ENCODE measurements at places on chromosomes 1 and 21.

- no peak overlapping the region for H3K4me3 ChIP-seq
- H3K27ac ChIP-seq: no peak overlapping the region
- DNase-seq: no peak
- no peaks in the 10 kb centered on the region for H3K36me3 ChIP-seq
These were observed 28.0 kb downstream of the SLAMF1 start for GRCh38 chr1:160618763-160619274.

- H3K27ac ChIP-seq: no peak overlapping the region
- peaks cover 5% of the 10 kb centered on the region for H3K4me1 ChIP-seq
- H3K36me3 ChIP-seq: peaks cover 26% of the 10 kb centered on the region
These were observed 59.7 kb upstream of the RAVER2 start for GRCh38 chr1:64685217-64685616.

DNA sequence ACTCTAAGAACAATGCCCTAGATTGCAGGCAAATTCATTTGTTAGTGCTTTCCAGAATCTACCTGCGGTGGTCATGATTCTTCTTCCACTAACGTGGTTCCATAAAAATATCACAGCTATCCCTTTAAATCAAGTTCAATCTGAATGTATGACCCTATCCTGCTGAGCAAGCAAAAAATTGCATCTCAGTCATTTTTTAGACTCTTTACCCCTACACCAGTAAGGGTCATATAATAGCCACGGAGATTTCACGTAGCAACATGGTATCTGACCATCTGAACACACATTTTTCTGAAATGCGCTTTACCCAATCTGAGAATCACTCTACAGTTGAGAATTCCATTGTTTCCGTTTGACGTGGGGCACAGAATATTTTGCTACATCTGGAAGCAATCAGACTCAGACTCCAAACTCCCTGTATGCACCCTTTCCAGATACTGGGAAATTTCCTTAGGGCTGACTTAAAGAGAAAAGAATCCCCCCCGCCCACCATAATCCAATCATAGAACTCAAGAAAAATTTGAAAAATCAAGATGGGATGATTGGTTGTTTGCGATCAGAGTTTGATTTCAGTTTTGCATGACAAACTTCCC lies 699.2 kb upstream of the ZP4 start:
- DNase-seq: no peak
- H3K4me3 ChIP-seq: no peak overlapping the region
- no peaks in the 10 kb centered on the region for H3K27me3 ChIP-seq

DNA sequence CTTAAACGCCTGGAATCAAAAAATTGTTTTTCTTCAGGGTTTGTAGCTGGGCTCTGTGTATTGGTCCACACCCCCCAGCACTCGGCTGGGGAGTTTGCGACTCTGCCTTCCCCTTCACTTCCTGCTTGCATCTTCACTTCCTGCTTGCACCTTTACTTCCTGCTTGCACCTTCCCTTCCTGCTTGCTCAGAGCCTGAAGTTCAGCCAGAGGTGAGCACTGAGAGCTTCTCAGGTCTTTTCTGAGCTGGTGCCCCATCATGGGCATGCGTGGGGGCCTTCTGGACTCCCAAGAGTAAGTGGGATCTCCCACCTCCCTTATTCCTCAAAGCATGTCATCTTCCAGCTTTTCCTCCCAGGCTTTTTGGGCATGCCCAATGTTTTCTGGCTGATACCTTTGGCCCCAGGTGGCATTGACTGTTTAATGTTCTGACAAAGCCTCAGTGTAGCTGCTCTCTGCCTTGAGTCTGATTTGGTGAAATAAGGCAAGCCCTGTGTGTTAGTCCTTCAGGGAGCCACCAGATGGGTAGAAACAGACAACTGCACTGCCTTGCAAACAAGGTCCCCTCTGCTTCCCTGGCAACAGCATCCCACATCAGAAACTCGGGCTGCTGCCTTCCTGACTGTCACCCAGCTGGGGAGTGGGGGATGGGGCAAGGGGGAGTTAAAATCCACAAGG lies 3.5 kb downstream of the KRTAP10-2 start:
- H3K4me3 ChIP-seq: no peak overlapping the region
- no peaks in the 10 kb centered on the region for H3K36me3 ChIP-seq
- no peak for DNase-seq
- H3K27ac ChIP-seq: no peak overlapping the region
- no peaks in the 10 kb centered on the region for H3K4me1 ChIP-seq

GRCh38 chr1:21321963-21322680 lies 31.9 kb upstream of the ECE1 start:
- no peaks in the 10 kb centered on the region for H3K36me3 ChIP-seq
- H3K4me3 ChIP-seq: no peak overlapping the region
- H3K27me3 ChIP-seq: no peaks in the 10 kb centered on the region

DNA sequence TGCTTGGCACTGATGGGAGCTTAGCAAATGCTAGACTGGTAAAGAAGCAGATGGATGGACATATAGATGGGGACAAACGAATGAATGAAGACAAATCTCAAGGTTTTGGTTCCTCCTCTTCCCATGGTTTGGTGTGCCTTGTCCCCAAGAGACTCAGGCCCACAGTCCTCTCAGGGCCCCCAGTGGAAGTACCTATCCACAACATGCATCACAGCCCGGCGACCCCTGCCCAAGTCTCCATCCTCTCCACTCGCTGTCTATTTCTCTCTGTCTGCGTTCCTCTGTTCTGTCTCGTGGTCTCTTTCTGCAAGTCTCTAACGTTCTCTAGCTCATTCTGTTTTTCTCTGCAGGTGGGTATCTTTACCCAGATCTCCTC lies 85.8 kb downstream of the GLIS1 start:
- no peak overlapping the region for H3K4me3 ChIP-seq
- no peaks in the 10 kb centered on the region for H3K4me1 ChIP-seq
- peaks cover 24% of the 10 kb centered on the region for H3K27me3 ChIP-seq
- no peak for DNase-seq
- H3K27ac ChIP-seq: no peak overlapping the region

- H3K4me3 ChIP-seq: no peak overlapping the region
- DNase-seq: no peak
- H3K36me3 ChIP-seq: no peaks in the 10 kb centered on the region
- no peak overlapping the region for H3K27ac ChIP-seq
- H3K4me1 ChIP-seq: no peaks in the 10 kb centered on the region
- H3K27me3 ChIP-seq: no peaks in the 10 kb centered on the region
These were observed 384.1 kb upstream of the PLXNA2 start for GRCh38 chr1:208628022-208628914.

DNA sequence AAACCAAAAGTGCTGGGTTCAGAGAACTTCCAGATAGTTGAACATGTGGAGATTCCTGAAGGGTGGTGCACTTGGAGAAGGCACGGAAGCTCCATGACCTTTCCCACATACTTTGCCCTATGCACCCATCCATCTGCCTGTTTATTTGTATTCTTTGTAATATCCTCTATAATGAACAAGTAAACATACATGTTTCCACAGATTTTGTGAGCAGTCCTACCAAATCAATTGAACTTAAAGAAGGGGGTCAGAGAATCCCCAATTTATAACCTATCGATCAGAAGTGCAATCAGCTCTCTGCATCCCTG lies 121.4 kb downstream of the ADSS2 start:
- no peak overlapping the region for H3K4me3 ChIP-seq
- DNase-seq: no peak
- no peaks in the 10 kb centered on the region for H3K27me3 ChIP-seq
- H3K36me3 ChIP-seq: no peaks in the 10 kb centered on the region

All from left lung (tissue), 14 donors.